GDM1 (cell line): ENCODE measurements at places on chromosomes 7 and 10.

DNA sequence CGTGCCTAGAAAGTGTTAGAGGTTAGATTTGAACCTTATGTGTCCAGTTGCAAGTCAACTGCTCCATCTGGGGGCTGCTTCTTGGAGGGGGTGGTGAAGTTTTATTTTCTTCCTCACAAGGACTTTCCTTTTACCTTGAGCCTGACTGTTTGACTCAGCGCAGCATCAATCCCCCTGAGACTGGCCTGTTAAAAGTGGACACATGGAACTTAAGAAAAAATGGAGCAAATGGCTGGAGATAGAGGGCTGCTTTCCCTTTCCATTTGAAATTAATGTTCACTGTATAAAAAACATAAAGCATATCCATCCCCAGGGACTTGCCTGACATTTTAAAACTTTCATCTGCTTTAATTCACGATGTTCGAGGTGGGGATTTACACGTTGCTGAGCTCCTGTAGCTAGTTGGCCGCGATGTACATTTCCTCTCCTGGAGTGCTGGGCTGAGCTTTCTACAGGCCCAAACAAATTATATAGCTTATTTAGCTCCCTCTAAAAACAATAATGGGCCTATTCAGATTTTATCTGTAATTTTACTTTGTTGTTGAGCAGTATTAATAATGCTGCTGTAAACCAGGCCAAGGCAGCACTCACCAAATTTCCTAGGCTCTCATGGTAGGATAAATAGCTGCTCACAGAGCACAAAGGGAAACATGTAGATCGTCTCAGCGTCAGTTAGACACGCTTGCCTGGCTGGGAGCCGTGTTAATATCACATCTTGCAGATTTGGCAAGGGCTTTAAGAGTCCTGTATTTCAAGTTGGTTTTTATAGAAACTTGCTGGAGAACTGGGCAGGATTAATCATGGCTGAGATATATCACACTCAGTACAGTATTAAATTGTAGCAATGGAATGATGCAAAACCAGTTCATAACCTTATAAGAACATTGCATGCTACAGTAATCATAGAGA is 251.5 kb downstream of the LRMDA start:
- no peak for DNase-seq

DNA sequence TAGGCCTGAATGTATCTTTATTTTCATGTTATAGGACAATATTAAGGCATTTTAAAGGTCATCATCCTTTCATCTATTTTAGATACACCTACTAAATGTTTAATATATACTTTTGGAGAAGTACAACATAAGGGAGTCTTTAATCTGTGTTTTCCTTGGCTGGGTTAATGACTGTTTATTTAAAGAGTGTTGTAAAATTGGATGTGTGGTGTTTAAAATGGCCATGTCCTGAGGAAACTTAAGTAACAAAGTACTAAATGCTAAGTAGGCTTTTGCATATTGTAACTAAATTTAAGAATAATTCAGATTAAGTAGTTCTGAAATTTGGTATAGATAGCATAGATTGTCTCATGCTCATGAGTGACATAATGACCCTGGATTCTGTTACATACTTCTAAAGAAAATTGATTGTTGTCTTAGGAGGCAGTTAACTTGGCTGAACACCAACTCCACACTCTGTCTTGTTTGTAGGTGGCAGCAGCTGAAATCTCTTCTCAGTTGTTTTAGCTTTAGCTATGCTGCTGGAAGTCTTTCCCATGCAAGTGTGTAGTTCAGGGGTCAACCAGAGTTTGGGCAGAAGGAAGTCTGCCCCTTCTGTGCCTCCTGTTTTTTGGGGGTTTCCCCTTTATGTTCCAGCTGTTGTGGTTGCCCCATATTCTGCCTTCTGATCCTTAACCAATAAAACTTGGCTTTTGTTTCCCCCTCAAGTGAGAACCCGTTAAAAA is 29.2 kb downstream of the DLD start:
- DNase-seq: no peak

DNA sequence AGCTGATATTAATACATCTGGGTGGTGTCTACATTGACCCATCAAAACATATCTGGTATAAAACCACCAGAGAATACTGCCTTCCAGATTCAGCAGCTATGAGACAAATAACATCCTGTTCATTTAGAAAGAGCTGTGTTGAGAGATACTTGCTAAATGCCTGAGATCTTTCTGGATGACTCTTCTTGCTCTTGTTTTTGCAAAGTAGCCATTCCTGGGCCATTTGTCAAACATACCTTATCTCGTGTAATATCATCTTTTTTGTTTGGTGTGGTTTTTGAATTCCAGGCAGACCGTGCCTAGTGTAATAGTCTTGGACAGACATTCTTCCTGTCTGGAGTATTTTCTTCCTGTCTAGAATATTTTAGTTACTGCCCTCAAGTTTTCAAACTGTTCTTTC is 74.7 kb upstream of the PRR15 start:
- no peak for DNase-seq

DNA sequence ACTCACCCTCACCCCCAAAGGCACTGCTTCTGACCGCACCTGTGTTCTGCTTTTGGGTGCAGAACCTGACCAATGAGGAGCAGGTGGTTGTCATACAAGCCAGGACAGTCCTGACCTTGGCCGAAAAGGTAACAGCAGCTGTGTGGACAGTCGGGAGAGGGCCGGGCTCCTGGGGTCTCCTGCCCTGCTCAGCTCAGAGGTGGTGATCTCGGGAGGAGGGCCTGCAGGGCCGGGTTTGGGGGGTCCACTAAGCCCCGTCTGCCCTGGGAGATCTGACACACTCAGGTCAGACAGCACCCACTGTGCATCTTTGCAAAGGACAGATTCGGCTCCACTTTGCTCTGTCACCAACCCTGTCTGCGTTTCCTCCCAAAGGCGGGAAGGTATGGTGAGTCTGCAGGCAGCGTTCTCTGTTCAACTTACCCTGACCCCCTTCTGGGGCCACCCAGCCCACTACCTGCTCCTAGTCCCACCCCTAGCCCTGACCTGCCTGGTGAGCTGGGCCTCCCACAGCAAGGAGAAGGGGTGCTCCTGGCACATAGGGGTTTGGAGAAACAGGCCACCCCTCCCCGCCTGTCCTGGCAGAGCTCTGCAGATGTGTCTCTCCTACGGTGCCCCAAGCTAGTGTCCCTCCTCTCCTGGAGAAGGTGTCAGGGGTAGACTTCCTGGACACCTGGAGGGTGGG is 33.7 kb upstream of the DPYSL4 start:
- DNase-seq: no peak

DNA sequence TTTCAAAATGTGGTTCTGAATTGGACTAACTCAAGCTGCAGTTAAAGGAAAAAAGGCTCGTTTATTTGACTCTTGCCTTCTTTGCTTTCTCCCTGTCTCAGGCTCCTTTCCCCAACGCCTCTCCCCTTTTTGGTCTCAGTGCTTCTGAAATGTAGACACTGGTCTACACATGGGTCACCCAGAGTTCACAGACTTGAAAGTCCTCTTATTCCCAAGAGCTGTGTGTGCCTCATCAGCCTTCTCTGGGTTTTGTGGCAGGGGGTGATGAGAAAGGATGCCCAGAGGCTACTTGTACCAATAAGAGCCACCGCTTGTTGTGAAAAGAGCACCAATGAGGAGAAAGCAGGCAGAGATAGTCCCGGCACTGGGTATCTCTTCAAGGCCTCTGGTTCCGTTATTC is 125.7 kb downstream of the BICC1 start:
- no peak for DNase-seq

- DNase-seq: no peak
Measured at GRCh38 chr10:129120441-129120840, 346.6 kb upstream of the MGMT start.

GRCh38 chr10:132407243-132407746 is 10.3 kb downstream of the PWWP2B start:
- no peak for DNase-seq

GRCh38 chr10:109019001-109019424 is 904.3 kb downstream of the XPNPEP1 start:
- DNase-seq: no peak

DNA sequence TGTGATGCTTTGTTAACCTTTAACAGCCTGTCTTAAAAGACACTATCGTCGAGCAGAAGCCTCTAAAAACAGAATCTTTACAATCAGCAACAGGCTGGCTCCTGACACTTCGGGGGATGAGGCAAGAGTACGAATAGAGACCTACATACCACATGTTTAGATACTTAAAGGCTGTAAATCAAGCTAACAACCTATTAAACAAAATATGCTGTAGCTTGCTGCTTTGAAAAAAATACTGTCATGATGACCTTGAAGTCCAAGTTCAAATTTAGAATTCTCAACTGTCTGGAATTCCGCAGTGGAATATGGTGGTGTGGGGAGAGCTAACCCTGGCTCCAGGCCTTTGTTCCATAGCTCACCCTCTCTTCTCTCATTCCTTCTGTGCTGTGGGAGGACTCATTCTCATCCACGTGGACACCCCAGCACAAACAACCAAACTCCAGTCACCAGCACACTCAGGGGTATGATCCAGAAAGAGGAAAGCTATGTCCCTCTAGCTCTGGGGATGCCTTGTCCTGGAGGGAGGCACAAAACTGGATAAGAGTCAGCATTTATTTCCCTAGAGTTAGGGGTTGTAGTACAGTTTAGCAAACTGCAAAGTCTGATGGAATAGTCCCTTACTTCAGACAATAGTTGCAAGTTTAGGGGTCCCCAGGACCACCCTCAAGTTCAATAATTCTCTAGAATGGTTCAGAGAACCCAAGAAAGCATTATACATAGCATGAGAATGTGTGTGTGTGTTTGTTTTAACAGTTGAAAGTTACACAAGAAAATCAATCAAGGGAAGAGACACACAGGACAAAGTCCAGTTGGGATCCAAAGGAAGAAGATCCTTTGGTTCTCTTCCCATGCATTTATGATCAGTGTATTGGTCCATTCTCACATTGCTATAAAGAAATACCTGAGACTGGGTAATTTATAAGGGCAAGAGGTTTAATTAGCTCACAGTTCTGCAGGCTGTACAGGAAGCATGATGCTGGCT is 196.1 kb upstream of the SVIL start:
- no peak for DNase-seq

DNA sequence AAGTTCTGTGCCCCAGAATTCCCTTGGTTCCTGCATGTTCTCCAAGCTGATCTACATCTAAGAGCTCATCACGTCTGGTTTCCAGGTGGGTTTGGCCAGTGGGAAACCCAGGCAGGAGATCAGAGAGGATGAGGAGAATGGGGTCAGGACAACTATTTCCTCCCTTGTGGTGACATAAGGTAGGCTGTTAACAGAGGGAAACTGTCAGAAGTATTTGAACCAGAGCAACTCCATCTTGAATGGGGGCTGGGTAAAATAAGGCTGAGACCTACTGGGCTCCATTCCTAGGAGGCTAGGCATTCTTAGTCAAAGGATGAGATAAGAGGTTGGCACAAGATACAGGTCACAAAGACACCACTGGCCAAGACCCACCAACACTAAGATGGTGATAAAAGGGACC is 19.1 kb downstream of the GARIN1A start:
- no peak for DNase-seq

GRCh38 chr10:12350167-12350872 is 973 bp downstream of the CAMK1D start:
- DNase-seq: peak; percentile 12

DNA sequence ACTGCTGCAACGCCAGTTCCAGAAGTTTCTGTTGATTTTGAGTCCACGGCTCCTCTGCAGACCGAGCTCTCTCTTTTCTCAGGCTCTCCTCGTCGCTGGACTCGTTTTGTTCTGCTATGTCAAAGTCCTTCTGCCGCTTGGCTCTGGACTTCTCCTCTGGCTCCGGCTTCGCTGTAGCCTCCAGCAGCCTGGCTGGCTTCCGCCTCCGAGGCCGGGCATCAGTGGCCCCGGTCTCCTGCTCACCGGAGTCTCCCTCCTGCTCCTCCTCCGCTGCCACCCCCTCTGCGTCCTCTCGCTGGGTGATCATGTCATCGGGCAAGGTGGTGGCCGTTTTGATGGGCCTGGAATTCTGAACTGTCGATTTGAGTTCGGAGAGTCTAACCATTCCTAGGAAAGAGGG is 225.2 kb downstream of the MLLT10 start:
- no peak for DNase-seq

DNA sequence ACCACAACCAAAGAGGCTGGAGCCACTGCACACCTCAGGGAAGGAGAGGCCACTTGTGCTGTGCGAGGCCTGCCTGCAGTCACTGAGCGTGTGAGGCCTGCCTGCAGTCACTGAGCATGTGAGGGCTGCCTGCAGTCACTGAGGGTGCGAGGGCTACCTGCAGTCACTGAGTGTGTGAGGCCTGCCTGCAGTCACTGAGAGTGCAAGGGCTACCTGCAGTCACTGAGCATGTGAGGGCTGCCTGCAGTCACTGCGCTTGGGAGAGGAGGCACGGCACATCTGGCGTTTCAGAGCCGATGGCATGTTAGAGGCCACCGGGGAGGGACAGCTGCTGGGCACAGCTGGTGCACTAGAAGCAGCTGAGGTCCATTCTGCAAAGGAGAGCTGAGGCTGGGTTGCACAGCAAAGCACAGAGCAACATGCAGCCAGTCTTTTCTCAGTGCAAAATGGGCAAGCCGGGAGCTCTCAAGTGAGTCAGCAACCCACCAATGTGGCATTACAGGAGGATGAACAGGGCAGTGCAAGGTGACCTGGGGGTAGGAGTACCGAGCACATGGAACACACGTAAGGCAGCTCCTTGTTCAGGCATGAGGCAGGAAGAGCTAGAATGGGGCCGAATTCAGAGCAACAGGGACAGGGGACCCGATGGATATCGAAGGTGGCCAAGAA is 540.1 kb downstream of the PTPRN2 start:
- DNase-seq: no peak

DNA sequence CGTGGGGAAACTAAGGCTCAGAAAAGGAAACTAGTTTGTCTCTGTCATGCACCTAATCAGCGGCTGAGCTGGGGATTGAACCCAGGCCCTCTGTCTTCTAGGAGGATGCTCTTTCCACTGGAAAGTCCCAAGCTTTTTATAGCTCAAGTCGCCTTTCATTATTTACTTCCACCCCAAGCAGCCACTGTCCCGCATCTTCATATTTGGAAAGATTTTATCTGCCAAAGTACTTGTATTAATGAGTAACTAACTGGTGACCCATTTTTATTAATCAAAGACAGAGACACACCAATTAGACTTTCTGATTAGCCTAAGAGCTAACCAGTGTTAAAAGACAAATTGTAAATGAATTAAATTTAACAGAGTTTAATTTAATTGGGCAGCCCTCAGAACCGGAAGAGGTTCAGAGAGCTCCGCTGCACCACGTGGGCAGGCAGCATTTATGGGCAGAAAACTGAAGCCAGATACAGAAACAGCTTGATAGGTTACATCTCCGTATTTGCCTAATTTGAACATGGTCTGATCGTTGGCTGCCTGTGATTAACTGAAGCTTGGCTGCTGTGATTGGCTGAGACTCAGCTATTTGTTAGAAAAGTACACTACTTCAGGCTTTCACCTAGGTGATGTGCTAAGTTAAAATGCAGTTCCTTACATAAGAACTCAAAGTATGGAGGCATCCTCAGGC is 78.5 kb upstream of the PDCD4 start:
- no peak for DNase-seq

DNA sequence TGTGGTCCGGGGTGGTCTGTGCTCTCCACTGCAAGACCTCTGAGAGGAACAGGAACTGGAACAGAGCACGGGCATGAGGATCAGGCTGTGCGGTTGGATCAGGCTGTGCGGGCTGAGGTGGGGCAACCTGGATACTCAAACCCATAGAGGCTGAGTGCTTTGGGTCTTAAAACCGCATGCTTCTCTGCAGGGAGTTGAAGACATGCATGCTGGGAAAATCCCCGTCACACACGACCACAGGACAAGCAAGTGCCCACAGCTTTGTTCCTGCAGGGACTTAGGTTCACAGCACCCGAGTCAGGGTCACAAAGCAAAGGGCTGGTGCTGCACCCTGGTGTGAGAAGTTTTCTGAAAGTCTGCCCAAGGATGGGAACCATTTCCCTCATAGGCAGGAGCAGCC is 221.2 kb downstream of the ZMYND11 start:
- no peak for DNase-seq

- DNase-seq: no peak
Measured at GRCh38 chr7:88492153-88492552, 185.5 kb upstream of the STEAP4 start.
